ENCODE measurements at places on chromosomes 12 and 14.

- no peak for DNase-seq
Measured at GRCh38 chr12:61538951-61539350, 721.3 kb upstream of the USP15 start.

DNA sequence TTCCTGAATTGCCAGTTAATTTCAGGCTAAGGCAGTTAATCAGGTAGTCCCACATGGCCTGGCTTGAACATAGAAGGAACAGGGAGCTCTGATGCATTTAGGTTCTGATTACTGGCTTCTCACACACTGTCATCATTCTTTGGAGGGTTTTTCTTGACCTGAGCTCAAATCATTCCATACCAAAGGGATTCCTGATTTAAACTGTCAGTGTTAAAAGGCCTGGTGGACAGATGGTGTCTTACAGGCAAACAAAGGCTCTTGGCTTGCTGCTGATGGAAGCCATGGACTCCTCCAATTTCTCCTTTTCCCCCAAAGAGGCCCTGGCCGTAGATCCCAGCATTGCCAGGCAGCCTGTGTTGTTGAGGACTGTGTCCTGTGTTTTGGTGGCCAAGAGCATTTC, 30.2 kb downstream of the CACNA1C start:
- no peak for DNase-seq

- no peak for DNase-seq
Measured at GRCh38 chr12:26496170-26496569, 300.8 kb downstream of the SSPN start.

- no peak for DNase-seq
Measured at GRCh38 chr14:75884198-75884611, 97.6 kb downstream of the TGFB3 start.

DNA sequence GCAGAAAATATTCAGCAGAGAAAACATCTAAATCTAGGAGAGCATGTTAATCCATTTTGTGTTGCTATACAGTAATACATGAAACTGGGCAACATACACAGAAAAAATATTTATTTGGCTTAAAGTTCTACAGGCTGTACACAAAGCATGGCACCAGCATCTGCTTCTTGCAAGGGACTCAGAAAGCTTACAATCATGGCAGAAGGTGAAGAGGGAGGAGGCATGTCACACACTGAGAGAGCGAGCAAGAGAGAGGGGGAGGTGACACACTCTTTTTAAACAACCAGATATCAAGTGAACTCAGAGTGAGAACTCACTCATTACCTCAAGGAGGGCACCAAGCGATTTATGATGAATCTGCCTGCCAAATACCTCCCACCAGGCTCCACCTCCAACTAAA, 94.2 kb upstream of the CNOT2 start:
- DNase-seq = no peak

DNA sequence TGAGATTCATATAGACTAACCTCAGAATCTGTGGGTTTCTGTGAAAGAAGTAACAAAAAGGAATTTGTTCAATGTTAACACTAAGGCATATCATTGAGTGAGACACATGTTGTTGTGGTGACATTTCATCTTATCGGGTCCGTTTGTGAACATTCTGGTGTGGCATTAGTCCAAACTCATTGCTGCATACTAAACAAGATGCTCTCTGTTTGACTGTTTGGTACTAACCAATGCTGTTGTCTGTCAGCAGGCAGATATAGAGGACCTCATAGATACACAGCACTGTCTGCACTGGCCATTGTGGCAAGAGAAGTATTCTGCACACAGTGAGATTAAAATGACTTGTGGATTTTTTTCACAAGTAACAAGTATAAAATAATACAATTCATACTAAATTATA, 41.2 kb downstream of the SLC25A21 start:
- DNase-seq = no peak

DNA sequence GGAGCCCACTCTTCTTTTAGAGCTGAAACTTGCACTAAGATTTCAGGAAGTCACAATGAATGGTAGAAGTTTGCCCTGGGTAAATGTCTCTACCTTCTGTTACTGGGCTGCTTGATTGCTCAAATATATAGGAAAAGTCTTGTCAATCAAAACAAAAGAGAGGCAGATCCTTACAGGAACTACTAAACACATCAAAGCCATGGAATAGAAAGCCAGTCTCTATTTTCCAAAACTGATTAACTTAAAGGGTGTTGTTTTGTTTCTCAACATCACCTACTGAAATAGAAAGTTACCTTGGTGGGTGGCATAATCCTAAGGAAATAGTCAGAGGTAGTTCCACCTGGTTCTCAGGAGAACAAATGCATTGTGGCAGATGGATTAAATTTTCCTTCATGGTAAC, at the start of gene GPHB5:
TSS of gene GPHB5 (minus strand) at position 101 of the 400 bp plus-strand sequence. CDS start 1,086 bp downstream, outside the sequence.
- DNase-seq = no peak

GRCh38 chr14:32330351-32331111, 1.4 kb downstream of the AKAP6 start:
- no peak for DNase-seq

- no peak for DNase-seq
Measured at GRCh38 chr14:68853749-68854148, 60.9 kb upstream of the ZFP36L1 start.

- peak; percentile 71 for DNase-seq
Measured at GRCh38 chr12:113405694-113406093, 2.0 kb upstream of the SDS start.

- DNase-seq = no peak
Measured at GRCh38 chr12:43099691-43100163, 452.3 kb downstream of the ADAMTS20 start.

DNA sequence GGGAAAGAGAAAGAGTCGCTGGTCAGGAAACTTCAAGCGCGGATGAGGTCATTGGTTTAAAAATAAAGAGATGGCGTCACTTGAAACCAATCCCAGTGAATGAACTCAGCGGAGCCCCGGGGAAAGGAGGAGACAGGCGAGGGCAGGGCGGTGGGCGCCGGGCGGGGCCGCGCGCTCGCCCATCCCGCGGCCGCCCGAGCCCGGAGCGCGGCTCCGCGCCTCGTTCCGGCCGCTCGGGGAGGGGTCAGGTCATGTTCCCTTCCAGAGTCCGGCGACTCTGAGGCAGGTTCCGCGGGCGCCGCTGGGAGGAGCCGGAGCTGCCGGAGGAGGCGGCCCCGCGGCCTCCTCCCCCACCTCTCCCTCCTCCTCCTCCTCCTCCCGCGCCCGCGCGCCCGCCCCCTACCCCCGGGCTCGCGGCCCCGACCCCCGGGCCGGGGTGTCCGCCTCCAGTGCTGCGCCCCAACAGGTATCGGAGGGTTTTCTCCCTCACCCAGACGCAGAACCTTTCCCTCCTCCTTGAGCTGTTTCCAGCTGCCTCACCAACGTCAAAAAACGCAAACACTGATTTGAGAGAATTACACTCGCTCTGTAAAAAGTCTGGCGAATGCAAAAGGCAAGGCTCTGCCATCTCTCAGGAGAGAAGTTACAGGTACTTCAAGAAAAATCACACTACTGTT, at the start of gene DUSP16:
TSS of gene DUSP16 (minus strand) at position 279 of the 677 bp plus-strand sequence. CDS start 41,765 bp downstream, outside the sequence.
- peak; percentile 95 for DNase-seq

GRCh38 chr12:50625029-50625925, 120.5 kb downstream of the DIP2B start:
- DNase-seq = no peak

DNA sequence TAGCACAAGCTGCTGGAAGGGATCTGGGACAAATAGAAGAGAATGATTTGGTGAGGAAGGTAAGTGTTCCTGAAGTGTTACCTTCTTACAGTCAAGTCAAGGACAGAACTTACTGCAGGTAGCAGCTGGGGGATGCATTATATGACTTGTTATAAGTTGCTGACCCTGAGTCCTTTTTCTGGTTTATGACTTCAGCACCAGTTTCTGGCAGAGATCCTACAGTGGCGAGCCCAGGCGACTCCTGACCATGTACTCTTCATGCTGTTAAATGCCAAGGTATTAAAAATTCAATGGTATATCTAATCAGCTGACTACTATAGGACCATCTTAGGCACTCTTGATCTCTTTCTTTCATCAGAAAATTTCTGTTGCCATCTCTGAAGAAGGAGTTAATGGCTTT, 45.1 kb upstream of the ATF1 start:
- no peak for DNase-seq

DNA sequence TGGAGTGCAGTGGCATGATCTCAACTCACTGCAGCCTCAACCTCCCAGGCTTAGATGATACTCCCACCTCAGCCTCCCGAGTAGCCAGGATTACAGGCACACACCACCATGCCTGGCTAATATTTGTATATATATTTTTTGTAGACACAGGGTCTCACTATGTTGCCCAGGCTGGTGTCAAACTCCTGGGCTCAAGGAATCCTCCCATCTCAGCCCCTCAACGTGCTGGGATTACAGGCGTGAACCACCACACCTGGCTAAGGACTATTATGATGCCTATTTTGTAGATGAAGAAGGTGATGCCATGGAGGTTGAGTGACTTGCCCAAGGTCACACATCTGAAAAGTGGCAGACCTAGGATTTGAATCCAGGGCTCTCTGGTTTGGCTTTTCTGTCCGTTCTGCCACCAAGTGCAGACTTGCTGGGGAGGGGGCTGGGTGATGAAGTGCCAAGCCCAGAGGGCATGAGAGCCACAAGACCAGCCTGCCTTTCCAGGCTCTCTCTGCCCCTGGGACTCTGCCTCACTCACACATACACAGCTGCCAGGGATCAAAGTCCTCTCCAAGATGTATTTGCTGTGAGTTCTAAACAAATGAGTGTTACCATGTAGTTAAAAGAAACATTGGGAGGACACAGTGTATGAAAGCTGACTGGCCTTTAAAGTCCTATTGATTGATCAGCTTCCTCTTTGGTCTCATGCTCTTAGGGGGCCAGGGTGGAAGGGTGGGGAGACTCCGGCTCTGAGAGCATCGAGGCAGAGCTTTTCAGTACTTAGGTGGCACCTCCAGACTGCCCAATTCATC, 21.3 kb upstream of the RBM19 start:
- no peak for DNase-seq

DNA sequence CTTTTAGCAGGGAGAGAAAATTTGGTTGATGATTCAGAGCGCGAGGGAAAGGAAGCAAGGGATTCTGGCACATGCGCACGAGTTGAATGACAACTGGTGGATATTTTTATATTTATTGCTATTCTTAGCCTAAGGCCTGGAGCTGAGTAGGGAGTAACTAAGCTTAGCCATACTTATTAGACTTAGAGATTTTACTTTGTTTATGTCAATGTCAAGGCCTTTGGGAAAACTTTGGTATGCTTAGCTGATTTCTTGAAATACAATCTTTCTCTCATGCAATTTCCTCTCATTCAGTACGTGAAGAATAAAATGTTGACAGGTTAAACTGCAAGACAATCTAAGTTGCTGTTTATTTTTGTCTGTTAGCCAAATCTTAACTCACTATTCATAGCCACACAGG, 101.1 kb downstream of the CRADD start:
- peak; percentile 56 for DNase-seq

GRCh38 chr14:100767788-100768536, 41.3 kb downstream of the DLK1 start:
- DNase-seq = no peak

- DNase-seq = peak; percentile 13
Measured at GRCh38 chr12:14769466-14769968, 33.8 kb downstream of the WBP11 start.

GRCh38 chr12:9661720-9662119, 7.8 kb upstream of the CLEC2D start:
- no peak for DNase-seq

DNA sequence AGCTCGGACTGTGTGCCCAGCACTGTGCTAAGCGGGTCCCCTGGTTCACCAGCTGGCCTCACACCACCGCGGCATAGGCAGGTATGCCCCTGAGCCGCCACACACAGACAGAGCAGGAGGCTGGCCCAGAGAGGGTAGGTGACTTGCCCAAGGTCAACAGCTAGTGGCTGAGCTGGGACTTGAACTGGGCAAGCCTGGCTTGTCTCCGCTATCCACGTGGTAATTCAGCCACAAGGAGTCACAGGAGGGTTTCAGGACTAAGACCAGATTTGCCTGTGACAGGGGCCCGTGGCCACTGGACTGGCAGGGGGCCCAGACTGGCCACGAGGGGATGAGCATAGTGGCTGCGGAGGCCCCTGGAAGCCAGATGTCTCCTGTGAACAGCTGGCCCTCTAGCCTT, 47.7 kb downstream of the NCOR2 start:
- no peak for DNase-seq

- peak; percentile 8 for DNase-seq
Measured at GRCh38 chr12:28457785-28458184, 267.5 kb downstream of the CCDC91 start.

DNA sequence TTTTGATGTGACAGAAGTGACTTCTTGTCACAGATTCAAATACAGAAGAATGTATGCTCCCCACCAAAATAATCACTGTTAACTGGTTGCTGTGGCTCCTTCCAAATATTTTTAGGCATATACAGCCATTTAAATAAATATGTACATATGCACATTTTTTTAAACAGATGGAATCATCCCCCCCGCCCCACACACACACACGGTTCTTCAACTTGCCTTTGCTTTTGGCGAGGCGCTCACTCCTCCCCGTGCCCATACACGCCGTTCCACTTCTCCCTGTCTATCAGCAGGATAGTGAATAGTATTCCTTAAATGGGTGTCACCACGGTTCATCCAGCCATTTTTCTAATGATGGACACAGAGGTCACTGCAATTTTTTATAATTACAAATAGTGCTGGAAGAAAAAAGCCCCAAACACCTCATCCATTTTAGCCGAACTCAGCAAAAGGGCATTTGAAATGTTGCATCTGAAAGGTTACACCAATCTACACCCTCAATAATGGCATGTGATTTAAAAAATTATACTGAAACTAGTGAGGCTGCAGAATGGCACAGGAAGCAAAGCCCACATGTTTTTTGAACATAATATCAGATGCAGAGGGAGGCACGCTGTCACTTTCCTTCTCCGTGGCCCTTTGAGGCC, 39.2 kb upstream of the MEG3 start:
- no peak for DNase-seq

- no peak for DNase-seq
Measured at GRCh38 chr12:4417455-4417854, 28.2 kb downstream of the FGF6 start.

- DNase-seq = peak; percentile 20
Measured at GRCh38 chr12:127041985-127042625, 1224.9 kb upstream of the TMEM132C start.

DNA sequence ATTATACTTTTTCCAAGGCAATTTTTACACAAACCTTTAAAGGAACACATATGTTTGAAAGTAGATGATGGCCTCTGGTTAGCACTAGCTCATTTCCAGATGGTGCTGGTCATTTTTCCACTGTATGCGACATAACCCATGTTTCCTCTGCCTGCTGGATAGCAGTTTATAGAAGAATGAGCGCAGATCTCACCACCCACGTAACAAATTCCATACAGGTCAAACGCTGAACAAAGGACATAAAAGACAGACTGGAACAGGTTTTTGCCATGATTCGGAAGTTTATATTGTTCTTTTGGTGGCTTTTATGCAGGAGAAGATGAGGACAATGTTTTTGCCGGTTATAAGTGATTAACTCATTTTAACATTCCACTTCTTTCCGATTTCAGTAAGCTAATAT, 30.7 kb downstream of the PPP1R36 start:
- no peak for DNase-seq

- peak; percentile 44 for DNase-seq
Measured at GRCh38 chr14:75518625-75519024, 3.6 kb upstream of the BATF start.

GRCh38 chr12:124510301-124510970, 57.0 kb downstream of the NCOR2 start:
- no peak for DNase-seq

GRCh38 chr14:59306775-59307174, 118.3 kb downstream of the DAAM1 start:
- no peak for DNase-seq

GRCh38 chr12:86044396-86044795, 170.3 kb downstream of the NTS start:
- no peak for DNase-seq

Measured in suppressor macrophage (primary cell).